Mesenteric fat pad (tissue), 1 donor: ENCODE measurements at places on chromosomes 1 and 21.

DNA sequence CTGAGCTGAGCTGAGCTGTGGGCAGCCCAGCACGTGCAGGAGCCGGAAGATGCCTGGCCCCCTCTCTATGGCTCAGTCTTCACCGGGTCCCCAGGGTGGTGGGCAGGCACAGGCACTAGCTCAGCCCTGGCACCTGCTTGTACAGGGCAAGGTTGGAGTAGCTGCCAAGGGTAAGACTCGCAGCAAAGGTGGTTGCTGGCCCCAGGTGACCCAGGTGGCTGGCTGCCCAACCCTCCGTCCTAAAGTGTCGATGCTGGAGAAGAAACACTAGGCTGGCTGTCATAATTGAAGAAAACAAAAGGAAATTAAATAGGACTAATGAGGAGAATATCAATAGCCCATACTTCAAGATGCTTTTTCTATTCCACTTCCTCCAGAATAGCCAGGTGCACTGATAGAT, 77.1 kb upstream of the ACTL8 start:
- DNase-seq, result no peak

GRCh38 chr1:51669816-51670215, 52.9 kb downstream of the OSBPL9 start:
- no peak for DNase-seq

DNA sequence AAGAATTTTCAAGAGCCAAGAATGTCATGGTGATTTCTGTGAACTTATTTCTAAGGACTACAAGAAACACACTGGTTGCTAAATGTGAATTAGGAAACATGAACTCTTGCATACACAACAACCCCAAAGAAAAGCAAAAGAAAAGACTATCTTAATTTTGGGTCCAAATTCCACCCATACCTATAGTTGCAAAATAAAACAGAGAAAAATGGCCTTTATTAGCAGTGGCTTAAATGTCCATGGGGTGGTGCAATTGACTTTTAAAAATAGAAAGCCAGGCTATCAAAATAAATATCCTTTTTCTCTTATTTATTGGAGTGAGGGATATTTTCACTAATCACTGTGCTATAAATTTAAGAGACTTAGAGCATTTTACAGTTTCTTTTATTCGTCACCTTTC, 80.9 kb upstream of the DPYD start:
- DNase-seq, result no peak

- DNase-seq, result peak; percentile 65
Measured at GRCh38 chr1:181179279-181179986, 90.9 kb downstream of the IER5 start.

- no peak for DNase-seq
Measured at GRCh38 chr1:229035054-229035747, 235.7 kb upstream of the RAB4A start.

DNA sequence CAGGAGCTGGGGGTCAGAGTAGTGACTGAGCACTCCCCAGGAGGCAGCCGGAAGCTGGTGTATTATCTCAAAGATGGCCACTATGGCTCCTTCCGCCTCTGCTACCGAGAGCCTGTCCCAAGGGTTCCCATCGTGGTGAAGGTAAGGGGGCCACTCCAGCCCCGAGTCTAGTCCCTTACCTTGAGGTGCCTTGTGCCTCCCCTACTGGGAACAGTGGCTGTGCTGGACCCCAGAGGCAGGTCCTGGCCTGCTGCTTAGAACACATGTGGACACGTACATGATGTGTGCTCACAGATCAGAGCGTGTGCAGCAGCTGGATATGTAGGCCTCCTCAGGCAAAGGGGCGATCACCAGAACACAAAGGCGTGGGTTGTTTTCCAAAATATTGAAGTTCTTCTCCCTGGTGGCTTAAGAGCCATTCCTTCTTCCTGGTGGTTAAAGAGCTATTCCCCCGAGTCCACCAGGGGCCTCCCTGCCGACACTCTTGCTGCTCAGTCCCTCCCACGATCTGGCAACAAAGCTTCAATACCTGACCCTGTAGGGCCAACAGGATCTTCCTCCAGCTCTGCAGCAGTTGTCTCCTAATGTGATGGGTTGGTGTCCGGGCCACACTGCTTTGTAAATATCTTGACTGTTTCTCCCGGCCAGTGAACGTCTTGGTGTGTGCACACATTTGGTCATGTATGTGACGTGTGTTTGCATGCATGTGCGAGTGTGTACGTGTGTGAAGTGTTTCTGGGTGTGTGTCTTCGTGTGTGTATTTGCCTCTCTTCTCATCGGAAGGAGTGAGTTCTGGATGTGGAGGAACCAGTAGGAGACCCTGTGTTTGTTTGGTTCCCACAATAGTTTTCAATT, 68.4 kb upstream of the TINAGL1 start:
- no peak for DNase-seq
